ENCODE measurements at places on chromosomes 6 and 20. TPM values are rescaled to one million over a fixed set of nuclear protein-coding genes. Genes with fewer than 3 reads are reported as not detected.

Gene ZNF311
- polyA plus RNA-seq = 0.21 TPM

Gene TFAP2C
- not detected for polyA plus RNA-seq

Gene LRRN4
- polyA plus RNA-seq = not detected

Gene FOXQ1
- polyA plus RNA-seq = not detected

Gene ISM1
- polyA plus RNA-seq = 0.58 TPM

Gene MYCT1
- 13.6 TPM for polyA plus RNA-seq

Gene GHRH
- not detected for polyA plus RNA-seq

Gene LY6G6D
- polyA plus RNA-seq = not detected

Gene ABRACL
- 8.5 TPM for polyA plus RNA-seq

DNA sequence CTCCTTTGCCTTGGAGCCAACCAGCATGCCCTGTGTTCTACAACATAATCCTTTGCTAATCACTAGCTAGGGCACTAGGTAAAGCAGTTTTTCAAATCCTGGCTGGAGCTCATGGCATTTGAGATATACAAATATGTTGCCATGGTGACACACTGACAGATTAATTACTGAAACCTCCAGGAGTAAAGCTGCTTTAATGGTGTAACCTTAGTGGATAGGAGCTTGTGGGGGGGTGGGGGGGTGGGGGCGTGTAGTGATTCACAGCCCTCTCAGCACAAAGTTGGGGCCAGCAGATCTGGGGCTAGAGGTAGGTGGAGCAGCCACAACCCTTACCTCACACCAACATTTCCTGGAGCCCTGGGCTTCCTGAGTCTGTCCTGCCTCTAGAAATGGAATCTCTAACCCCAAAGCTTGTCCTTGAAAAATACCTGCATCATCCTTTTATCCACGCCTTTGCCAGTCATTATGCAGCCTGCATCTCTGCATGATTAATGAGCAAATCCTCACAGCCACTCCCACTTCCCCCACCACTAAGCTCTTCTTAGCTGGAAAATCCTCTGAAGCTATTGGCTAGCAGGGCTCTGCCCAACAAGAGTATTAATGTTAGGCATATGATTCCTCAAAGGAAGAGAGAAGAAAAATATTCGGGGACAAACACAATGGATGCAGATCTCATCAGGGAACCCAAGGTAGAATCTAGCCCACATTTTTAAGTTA, 84.5 kb upstream of the PRND start:
- no peak for DNase-seq

DNA sequence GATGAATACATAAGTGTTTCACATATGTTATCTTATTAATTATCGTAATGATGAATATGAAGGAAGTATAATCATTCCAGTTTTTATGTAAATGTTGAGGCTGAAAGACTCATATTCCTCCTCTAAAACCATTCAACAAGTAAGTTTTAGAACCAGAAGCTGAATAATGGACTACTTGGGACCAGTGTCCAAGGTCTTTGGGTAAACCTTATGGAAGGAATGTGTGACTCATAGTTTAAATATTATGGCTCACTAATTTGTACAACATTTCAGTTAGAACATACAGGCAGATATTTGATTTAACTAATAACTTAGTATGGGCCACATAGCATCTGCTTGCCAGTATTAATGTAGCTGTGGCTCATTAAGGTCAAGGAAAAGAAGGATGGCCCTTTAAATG, 209.6 kb downstream of the TFAP2B start:
- DNase-seq = no peak

DNA sequence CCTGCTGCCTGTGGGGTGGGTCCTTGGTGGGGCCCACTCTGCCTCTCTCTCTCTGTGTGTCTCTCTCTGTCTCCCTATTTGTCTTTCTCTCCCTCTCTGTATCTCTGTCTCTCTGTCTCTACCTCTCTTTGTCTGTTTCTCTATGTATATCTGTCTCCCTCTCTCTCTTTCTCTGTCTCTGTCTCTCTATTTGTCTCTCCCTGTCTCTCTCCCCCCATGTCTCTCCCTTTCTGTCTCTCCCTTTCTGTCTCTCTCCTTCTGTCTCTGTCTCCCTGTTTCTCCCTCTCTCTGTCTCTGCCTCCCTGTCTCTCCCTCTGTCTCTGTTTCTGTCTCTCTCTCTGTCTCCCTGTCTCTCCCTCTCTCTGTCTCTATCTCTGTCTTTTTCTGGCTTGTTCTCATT, 353.2 kb downstream of the CDH4 start:
- DNase-seq = no peak

DNA sequence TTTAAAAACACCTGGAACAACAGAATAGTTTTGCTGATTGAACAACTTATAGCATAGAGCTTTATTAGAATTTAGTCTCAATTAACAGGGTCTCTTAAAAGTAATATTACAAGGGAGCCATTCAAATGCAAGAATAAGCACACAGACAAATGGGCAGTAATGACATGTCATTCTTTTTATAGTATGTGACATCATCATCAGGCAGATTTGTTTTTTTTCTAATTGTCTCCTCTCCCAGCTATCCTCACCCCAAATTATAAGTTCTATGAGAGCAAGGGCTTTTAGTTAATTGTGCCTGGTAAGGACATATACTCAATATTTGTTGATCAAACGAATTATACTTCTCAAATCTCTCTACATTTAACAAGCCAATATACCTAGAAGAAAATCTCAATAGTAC, 11.0 kb downstream of the PGM3 start:
- DNase-seq = no peak

DNA sequence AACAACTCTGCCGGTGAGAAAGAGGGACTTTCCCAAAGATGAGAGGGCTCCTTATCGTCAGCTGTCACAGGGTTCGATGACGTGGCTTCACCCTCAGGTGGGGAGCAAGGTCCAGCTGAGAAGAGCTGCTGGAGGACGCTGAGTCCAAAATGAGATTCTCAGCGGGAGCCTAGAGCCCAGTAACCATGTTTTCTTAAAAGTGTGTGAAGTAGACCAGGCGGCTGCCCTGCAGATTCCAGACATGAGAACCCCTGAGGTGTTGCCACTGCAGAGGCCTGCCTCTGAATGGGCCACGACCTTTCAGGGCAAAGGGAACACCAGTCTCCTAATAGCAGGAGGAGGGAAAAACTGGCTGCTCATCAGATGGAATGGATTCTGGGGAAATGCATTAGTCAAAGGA, 375.1 kb downstream of the BTBD9 start:
- DNase-seq = no peak

DNA sequence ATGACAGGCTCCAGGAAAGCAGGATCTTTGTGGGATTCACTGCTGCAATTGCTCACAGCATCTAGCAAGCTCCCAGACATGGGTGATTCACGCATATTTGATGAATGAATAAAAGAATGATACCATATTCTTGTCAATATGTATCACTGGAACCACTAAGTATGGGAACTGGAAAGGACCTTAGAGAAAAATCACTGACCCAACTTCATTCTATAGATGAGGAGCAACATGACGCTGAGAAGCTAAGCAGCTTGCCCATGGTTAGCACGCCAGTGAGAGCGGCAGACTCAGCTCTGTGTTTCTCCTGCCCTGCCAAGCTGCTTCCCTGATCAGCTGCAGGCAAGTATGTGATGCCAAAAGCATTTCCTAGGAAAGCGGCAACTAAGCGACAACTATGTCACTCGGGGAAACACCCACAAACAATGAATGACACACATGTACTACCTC, 66.8 kb downstream of the PPP1R3G start:
- DNase-seq = no peak

DNA sequence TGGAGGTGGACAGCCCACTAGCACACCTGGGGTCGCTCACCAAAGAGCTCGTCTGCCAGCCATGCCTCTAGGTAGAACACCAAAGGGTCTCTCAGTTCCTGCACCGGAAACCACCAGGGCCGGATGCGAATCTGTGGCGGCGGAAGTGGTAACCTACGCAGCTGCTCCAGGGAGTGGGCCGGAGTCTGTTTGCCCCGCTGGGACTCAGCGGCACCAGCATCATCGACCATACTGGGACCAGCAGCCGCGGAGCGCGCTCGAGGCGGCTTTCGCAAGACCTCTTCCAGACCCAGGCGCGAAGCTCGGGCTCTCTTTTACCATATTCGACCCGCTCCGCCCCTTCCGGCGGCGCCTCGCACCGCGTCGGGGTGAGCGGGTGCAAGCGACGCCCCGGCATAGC, at the start of gene OOEP:
TSS of gene OOEP (minus strand) at position 335 of the 400 bp plus-strand sequence. CDS start at position 230, 105 bp downstream.
- DNase-seq = no peak

- no peak for DNase-seq
Measured at GRCh38 chr20:60491051-60491581, 532.9 kb downstream of the CDH26 start.

- peak; percentile 40 for DNase-seq
Measured at GRCh38 chr6:13359287-13359686, 30.9 kb upstream of the TBC1D7 start.

DNA sequence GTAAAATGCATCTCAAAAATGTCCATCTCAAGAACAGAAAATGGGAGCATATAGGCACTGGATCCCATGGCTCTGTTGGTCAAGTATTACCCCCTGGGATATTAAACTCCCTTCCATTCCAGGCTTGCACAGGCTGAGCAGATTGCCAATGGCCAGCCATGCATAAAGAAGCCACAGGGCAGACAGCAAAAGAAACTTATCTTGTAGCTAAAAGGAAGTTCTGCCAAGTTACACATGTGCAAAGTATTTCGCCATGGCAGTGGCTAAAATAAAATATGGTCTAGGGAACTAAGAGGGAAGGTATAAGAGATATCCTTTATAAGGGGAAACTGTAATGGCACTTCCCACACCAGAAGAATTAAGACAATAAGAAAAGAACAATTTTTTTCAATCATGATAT, 415.6 kb upstream of the BTBD3 start:
- DNase-seq = no peak

DNA sequence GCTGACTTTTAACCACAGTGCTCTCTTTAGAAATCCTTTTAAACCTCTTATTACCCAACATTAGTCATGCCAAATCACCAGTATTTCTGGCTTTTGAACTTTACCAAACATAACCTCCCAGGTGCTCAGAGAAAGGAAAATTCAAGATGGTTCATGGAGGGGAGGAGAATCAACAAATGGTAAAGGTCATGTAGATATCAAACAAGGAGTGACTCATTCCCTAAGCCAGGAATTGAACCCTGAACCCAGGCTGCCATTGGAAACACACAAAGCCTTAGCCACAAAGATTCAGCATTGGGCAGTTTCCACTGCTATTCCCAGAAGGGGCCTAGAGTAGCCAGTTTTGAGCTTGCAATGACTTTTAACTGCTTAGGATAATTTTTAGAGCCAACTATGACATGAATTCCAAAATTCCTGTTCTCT, 21.6 kb upstream of the ENTPD6 start:
- no peak for DNase-seq

DNA sequence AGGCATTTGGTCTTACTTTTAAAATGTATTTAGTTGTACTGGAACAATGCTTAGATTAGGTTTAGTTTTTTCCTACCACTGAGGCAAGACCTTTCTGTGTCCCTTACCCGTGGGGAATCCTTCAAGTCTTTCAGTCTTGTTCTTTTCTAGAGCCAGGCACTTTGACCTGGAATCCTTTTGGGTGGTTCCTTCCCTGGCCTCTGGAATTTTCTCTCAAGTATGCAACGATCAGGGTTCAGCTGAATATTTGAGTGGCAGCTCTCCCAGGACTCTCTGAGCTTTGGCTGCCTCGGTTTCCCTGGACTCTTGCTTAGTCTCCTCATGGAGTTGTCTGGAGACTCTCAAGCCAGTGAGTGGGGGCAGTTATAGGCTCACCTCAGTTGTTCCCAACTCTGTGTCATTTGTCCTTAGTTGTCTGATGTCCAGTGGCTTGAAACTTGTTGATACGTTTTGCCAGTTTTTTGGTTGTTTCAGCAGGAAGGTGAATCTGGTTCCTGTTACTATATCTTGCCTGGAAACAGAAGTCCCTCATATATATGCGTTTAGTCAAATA, 118.1 kb downstream of the QKI start:
- no peak for DNase-seq

GRCh38 chr6:160247457-160247883, 11.2 kb downstream of the SLC22A2 start:
- DNase-seq = peak; percentile 36

- peak; percentile 33 for DNase-seq
Measured at GRCh38 chr6:116008470-116009243, 52.0 kb downstream of the FRK start.

DNA sequence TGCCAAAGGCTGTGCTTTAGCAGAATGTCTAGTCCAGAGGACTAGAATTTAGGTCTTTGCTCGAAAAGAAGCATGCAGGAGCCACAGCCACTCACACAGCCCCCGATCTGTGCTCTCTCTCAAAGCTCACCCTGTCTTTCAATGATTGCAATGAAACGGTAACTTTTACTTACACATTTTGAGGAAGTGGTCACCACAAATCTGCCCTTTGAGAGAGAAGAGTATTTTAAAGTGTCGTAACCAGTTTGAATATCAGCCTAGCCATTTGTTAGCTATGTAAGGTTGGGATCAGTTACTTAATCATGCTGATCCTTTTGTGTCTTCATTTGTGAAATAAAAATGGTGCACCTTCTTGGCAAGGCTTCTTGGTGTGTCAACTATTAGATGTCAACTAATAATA, 209.0 kb downstream of the TFAP2A start:
- DNase-seq = no peak

GRCh38 chr20:53828088-53828681, 234.5 kb upstream of the ZNF217 start:
- DNase-seq = no peak

- DNase-seq = no peak
Measured at GRCh38 chr20:10228330-10228729, 9.7 kb downstream of the SNAP25 start.

- peak; percentile 81 for DNase-seq
Measured at GRCh38 chr6:28985462-28986164, 19.5 kb downstream of the ZNF311 start.

GRCh38 chr20:49914310-49915117, 815 bp downstream of the SPATA2 start:
- no peak for DNase-seq

DNA sequence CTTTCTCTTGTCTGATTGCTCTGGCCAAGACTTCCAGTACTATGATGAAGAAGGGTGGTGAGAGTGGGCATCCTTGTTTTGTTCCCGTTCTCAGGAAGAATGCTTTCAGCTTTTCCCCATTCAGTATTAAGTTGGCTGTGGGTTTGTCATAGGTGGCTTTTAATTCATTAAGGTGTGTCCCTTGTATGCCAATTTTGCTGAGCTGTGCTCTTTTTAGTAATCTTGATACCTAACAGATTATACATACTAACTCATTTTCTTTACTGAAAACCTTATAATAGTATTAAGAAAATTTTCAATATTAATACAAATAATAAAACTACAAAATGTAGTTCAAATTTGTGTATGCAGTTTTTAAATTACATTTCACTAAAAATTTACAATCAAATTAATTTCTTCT, 379.6 kb upstream of the PLCB4 start:
- no peak for DNase-seq

Data from heart left ventricle (tissue), 16 donors.